ENCODE measurements at places on chromosomes 3 and 15. TPM values are rescaled to one million over a fixed set of nuclear protein-coding genes. Genes with fewer than 3 reads are reported as not detected.
A peak's percentile ranks its signal among the peaks of the same experiment; 100 is the strongest.

Gene NRG4
- 10.0 TPM for polyA plus RNA-seq

GRCh38 chr3:194203482-194204041, 67.6 kb downstream of the HES1 start:
- no peak for DNase-seq

DNA sequence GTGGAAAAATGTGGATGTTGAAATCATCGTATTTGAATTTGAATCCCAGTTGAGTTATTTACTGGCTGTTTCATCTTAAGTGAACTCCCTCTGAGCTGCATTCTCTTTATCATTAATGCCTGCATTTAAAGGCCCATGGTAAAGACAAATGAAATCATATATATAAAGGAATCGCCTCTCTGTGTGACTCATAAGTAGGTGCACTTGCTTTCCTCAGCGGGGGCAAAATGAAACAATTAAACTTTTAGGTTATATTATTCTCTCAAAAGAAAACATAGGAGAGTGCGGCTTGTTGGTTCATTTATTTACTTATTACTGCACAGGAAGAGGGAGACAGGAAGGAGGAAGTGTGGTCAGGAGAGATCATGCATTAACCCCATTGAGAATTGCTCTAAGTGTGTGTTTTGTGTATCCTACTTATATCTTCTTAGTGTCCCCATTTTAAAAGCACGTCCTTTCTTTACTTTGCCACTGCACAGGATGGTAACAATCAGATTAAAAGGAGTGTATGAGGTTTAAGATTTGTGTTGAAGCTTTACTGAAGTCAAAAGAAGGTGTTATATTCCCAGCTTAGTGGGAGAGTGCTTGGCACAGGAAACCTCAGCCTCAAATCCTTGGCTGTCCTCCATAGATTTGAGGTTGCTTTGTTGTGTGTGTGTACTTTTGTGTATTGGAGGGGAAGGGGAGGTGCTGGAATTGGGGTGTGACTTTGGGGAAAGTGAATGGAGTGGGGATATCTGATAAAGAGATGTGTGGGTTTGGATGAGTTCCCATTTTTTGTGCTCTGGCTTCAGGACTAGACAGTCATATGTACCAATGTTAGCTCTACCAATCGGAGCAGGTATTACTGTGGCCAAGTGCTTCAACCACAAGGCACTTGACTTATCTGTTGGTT, 595.8 kb upstream of the NR2F2 start:
- no peak for DNase-seq

GRCh38 chr3:146465693-146466465, 3.5 kb downstream of the PLSCR2 start:
- no peak for DNase-seq

- no peak for DNase-seq
Measured at GRCh38 chr3:169286214-169286613, 377.3 kb downstream of the MECOM start.

Gene GOLGA8S
- 1.6 TPM for polyA plus RNA-seq

Gene CLRN1
- not detected for polyA plus RNA-seq

Gene GRIP2
- polyA plus RNA-seq, result 1.5 TPM

GRCh38 chr15:51681303-51681963, at the start of gene SCG3:
SCG3 (plus strand) TSS chr15:51681503; CDS start chr15:51681756, 253 bp downstream.
- DNase-seq, result peak; percentile 87

DNA sequence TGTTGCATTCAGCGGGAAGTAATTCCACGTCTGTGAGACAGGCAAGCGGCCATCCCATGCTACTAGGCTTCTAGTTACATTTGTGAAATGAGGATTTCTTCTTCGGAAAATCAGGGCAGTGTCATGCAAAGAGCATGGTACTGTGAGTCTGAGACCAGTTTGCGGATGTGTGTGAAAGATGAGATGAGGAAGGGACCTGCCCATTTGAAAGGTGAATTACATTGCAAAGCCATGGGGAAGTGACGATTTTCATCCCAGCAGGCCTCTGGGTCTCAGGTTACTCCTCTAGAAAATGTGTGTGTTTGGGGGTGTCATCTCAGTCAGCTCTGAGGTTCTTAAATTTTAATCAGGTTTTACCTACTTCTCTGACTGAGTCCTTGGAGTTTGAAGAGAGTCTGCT, 16.1 kb downstream of the TLE3 start:
- no peak for DNase-seq

Gene ATG3
- polyA plus RNA-seq, result 52.0 TPM

DNA sequence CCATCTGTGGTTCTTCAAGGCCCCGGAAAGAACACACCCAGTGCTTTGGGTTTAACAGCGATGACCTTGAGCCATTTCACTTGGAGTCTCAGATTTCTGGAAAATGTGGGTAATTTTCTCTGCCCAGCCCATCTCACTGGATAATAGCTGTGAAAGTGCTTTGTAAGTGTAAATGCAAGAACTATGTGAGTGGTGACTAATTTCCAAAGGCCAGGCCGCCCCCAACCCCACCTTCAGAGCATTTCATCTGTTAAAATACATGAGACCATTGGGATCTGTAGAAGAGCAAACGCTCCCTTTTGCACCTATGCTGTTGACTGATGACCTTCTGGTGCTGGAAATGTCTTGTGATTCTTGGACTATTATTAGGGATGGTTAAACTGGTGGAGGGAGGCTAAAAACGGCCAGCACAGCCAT, 196.8 kb upstream of the LPP start:
- DNase-seq, result no peak

GRCh38 chr3:101824702-101825101, 24.6 kb upstream of the NFKBIZ start:
- DNase-seq, result no peak

DNA sequence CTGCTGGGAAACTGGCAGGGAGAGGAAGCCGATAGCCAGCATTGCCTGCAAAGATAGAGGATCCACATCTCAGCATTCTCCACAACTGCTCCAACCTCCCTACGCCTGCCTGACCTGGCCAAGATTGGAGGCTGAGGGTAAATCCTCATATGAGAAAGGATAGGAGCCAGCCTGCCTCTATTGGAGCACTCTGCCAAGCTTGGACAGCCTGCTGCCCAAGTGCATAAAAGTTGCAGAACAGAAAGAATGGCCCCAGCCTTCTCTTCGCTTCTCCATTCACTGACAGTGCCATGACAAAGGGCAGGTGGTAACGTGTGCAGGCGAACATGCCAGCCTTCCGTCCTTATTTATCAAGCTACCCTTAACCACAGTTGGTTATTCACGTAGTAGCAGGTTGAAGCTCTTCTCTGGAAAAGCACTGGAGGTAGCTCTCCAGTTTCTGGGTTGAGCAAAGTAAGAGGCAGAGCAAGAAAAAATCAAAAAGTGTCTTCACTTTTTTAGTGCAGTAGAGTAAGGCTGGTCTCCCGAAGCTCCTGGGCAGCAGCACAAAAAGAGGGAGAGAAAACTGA, 4.3 kb downstream of the BMF start:
- DNase-seq, result no peak

Gene FGF12
- 5.3 TPM for polyA plus RNA-seq

DNA sequence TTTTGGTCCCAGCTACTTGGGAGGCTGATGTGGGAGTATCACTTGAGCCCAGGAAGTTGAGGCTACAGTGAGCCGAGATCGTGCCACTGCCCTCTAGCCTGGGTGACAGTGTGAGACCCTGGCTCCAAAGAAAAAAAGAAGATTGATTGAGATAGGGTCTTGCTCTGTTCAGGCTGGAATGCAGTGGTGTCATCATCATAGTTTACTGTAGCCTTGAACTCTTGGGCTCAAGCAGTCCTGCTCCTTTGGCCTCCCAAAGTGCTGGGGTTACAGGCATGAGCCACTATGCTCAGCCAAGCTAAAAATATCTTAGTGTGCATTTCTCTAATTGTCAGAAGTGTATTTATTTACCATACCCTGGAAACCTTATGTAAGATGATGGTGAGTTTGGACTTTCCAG, 43.9 kb downstream of the IGF1R start:
- no peak for DNase-seq

Gene RARRES1
- polyA plus RNA-seq, result 8.2 TPM

DNA sequence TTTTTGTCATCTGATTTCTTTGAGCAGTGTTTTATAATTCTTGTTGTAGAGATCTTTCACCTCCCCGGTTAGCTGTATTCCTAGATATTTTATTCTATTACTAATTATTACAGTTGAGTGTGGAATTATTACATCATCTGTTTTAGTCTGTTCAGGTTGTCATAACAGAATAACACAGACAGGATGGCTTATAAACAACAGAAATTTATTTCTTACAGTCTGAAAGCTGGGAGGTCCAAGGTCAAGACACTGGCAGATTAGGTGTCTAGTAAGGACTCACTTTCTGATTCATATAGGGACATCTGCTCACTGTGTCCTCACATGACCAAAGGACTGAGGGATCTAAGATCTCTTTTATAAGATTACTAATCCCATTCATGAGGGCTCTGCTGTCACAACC, 121.3 kb upstream of the THBS1 start:
- DNase-seq, result no peak

- no peak for DNase-seq
Measured at GRCh38 chr3:64342940-64343688, 117.8 kb upstream of the PRICKLE2 start.

GRCh38 chr3:128503164-128503651, 10.2 kb upstream of the GATA2 start:
- no peak for DNase-seq

GRCh38 chr3:119395923-119396358, 67.5 kb downstream of the TMEM39A start:
- DNase-seq, result no peak

GRCh38 chr15:33913459-33913858, 54.8 kb upstream of the CHRM5 start:
- no peak for DNase-seq

DNA sequence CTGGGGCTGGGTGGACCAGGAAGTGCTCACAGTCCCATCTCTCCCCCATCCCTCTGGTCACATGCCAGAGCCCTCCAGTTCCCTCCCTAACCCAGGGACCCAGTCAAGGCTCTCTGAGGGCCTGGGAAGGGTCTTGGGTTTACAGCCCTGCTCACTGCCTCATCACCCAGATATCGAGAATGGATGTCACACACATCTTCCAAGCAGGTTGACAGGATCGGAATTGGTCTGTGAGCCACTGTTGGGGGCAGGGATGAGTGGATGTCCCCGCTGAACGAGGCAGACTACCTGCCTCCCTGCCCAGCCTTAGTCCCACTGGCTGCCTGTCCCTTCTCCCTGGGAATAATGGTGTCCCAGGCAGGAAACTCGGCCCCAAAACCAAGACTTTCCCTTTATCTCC, 20.0 kb upstream of the GOLGA6C start:
- DNase-seq, result no peak

GRCh38 chr15:35874260-35874905, 328.4 kb upstream of the DPH6 start:
- no peak for DNase-seq

Gene ATP13A4
- 1.1 TPM for polyA plus RNA-seq

GRCh38 chr15:78641102-78641748, at the start of gene CHRNB4:
CHRNB4 (minus strand) TSS chr15:78641210; CDS start chr15:78641133, 77 bp downstream.
- peak; percentile 58 for DNase-seq

GRCh38 chr3:117631781-117632180, 922.2 kb downstream of the TUSC7 start:
- no peak for DNase-seq

Gene SPTSSB
- polyA plus RNA-seq, result 3.6 TPM

- peak; percentile 16 for DNase-seq
Measured at GRCh38 chr3:140736863-140737460, 59.1 kb downstream of the TRIM42 start.

DNA sequence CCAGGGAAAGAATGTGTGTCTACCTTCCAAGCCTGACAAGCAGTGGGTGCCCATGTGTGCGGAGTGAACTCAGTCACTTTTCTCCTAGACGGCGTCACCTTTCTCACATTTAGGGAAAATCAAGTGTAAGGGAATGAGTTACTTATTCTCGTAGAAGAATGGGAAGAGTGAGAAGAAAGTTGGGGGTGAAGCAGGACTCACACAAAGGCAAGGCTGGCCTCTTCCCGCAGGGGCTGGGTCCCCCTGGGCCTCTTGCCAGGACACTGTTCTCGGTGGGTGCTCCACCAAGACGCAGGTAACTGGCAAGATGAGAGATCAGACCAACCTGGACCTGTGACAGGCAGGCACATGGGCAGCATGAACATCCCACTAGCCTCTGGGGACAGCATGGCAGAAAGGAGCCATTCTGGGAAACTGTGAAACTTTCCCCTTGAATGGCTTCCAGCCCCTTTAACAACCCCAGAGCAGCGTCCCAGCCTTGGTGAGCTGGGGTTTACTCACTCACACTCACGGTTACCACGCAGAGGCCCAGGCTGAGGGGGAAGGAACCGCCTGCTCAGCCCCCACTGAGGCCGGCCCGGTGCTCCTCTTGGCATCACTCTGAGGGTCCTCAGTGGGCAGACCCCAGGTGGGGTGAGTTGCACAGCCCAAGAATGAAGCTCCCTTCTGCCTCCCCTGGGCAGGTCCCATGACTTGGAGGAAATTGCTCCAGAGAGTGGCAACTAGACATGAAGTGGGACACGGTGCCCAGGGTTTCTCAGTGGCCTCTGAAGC, 15.0 kb upstream of the SRP14 start:
- no peak for DNase-seq

DNA sequence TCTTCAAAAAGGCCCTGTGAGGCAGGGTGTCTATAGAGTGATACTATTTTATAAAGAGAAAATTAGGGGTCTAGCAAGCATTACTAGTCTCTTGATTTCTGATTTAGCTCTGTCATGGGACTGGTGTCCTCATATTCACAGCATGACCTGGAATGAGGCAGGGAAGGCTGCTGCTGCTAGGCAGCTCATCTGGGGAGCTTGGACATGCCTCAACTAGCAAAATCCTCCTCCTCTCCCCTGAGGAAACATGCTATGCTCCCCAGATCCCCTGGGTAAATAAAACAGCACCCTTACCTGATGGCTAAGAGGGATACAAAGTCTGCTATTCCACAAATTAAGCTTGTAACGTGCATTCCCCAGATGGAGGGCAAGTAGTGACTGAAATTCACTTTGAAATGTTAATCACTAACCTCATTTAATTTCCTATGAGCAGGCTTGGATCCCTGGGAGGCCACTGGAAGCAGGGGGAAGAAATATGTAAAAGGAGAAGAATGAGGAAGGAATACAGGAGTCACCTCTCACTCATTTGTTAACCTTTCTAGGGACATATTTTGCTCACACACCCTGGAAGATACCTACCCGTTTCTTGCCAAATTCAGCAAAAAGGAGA, 709.4 kb downstream of the SQOR start:
- peak; percentile 29 for DNase-seq

- no peak for DNase-seq
Measured at GRCh38 chr3:37179144-37179967, 5.0 kb upstream of the LRRFIP2 start.

GRCh38 chr15:55256281-55257011, 33.2 kb downstream of the RAB27A start:
- DNase-seq, result no peak

DNA sequence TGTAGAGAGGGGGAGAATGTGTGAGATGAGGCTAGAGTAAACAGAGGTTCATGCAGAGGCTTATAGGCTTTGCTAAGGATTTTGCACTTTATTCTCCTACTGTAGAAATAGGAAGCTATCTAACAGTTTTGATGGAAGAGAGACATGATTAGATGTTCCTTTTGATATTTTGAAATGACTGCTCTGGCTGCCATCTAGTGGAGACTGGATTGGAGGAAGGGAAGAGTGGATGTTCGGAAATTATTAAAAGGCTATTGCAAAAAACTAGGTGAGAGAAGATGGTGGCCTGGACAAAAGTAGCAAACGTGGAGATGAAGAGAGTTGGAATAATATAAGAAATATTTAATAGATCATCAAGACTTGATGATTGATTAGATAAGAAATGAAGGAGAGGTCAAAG, 42.2 kb downstream of the SYN2 start:
- DNase-seq, result peak; percentile 9

Measured in renal pelvis (tissue), 12 donors.